ENCODE measurements at places on chromosomes 5 and 9.

- no peak for DNase-seq
Measured at GRCh38 chr9:133701981-133702797, 36.0 kb downstream of the SARDH start.

DNA sequence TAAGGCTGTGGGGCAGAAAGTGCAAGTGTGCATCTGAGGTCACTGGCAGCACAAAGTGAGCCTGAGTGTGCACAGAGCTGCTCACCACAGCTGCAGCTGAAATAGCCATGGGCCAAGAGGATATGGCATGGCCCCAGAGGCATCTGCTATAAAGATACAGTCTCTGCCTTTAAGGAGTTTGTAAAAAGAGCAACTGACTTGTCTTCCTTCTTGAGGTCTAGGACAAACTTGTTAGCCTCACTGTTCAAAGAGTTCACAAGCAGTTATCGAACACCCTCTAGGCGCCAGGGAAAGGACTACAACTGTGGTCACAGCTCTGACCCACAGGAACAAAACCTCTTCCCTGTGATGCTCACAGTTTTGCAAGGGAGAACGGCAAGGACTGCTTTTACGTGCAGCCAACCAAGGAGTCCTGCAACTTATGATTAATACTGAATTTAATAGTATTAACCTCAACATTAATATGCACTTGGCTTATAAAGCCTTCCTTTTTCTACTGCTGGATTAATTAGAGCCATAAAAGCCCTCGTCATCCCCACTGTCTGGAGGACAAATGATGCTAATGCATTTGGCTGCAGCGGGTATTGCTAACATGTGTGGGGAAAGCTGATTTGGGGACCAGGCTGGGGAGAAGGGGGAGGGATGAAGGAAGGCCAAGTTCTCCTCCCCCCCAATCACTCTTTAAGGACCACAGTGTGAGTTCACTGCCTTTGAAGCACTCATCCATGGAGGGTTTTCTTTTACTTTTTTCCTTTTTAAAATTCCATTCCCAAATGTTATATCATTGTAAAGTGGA lies 189.8 kb upstream of the TRIM32 start:
- peak; percentile 46 for DNase-seq

GRCh38 chr5:168269937-168270330 lies 21.5 kb upstream of the WWC1 start:
- no peak for DNase-seq

GRCh38 chr5:137560420-137560819 lies 61.3 kb upstream of the SPOCK1 start:
- no peak for DNase-seq

GRCh38 chr5:142053426-142054151 lies 40.8 kb upstream of the GNPDA1 start:
- peak; percentile 69 for DNase-seq

GRCh38 chr5:35138232-35138631 lies 90.5 kb upstream of the AGXT2 start:
- no peak for DNase-seq

GRCh38 chr9:13688223-13688989 lies 408.9 kb upstream of the MPDZ start:
- DNase-seq, result no peak

DNA sequence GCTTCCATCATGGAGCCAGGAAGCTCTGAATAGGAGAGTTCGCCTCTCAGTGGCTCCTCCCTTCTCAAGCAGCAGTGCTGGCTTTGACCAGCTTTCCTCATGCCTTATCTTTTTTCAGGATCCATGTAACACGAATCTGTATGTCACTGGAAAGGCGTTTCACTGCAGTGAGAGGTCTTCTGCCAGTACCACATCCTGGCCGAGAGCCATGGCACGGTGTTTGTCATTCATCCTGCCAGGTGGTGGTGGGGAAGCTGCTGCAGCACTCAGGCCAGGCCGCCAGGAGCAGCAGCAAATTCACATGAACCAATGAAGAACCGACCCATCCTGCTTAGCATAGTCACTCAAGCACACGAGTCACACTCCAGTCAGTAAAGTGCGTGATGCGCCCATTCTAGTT lies 179.0 kb downstream of the FANCC start:
- no peak for DNase-seq

DNA sequence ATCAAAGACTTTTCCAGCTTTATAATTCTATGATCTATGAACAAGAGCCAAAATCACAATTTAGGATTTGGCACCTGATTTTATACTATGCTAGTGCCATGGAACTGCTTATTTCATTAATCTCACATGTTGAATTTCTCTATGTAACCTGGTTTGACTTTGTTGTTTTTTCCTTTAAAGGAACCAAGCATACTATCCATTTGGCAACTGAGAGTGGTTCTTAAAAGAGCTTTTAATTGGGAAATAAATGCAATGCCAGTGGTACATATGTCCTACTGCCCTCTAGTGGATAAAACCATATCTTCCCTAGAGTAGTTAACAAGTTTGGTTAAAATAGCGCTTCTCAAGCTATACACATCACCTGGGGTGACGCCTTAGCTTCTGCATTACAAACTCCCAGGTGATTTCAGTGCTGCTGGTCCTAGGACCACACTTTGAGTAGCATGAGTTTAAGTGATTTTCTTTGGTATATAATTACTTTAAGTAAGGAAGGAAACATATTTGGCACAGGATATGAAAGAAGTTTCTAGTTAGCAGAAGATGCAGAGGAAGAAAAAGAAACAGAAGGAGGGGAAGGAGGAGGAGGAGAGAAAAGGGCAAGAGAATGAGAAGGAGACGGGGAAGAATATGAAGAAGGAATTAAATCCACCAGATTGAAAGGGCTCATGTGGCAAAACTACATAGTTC lies 56.8 kb downstream of the FGF10 start:
- peak; percentile 35 for DNase-seq

- no peak for DNase-seq
Measured at GRCh38 chr9:89442981-89443814, 54.7 kb downstream of the SEMA4D start.

GRCh38 chr5:35822511-35822910 lies 34.2 kb upstream of the IL7R start:
- no peak for DNase-seq

Data from muscle of arm (tissue), 14 donors.